ENCODE measurements at places on chromosomes 3 and 15. TPM values are rescaled to one million over a fixed set of nuclear protein-coding genes. Genes with fewer than 3 reads are reported as not detected.

The LRRC49 gene
- 3.8 TPM for total RNA-seq

The CPB1 gene
- not detected for total RNA-seq

The FOXL2 gene
- total RNA-seq, result 4.3 TPM

The SERINC4 gene
- total RNA-seq, result 0.08 TPM

The ALDH1A2 gene
- 1.1 TPM for total RNA-seq

The PEX5L gene
- not detected for total RNA-seq

The EXOG gene
- total RNA-seq, result 10.9 TPM

The CCR5 gene
- total RNA-seq, result not detected

The FES gene
- 0.84 TPM for total RNA-seq

The CACNA1D gene
- 1.2 TPM for total RNA-seq

The GNAT1 gene
- total RNA-seq, result not detected

The ADGRG7 gene
- total RNA-seq, result not detected

The RARB gene
- 9.5 TPM for total RNA-seq

The MRPS11 gene
- 82.0 TPM for total RNA-seq

The NRROS gene
- not detected for total RNA-seq

The FOXB1 gene
- total RNA-seq, result not detected

The RNF168 gene
- total RNA-seq, result 3.5 TPM

The BNIP2 gene
- 63.6 TPM for total RNA-seq

The PLA2G4D gene
- not detected for total RNA-seq

The CELSR3 gene
- 3.9 TPM for total RNA-seq

The ADCY5 gene
- 0.54 TPM for total RNA-seq

The WDR5B gene
- 3.8 TPM for total RNA-seq

The CLDN1 gene
- 19.6 TPM for total RNA-seq
